Fibroblast of skin of back (primary cell): ENCODE measurements at places on chromosomes 12 and 14.

DNA sequence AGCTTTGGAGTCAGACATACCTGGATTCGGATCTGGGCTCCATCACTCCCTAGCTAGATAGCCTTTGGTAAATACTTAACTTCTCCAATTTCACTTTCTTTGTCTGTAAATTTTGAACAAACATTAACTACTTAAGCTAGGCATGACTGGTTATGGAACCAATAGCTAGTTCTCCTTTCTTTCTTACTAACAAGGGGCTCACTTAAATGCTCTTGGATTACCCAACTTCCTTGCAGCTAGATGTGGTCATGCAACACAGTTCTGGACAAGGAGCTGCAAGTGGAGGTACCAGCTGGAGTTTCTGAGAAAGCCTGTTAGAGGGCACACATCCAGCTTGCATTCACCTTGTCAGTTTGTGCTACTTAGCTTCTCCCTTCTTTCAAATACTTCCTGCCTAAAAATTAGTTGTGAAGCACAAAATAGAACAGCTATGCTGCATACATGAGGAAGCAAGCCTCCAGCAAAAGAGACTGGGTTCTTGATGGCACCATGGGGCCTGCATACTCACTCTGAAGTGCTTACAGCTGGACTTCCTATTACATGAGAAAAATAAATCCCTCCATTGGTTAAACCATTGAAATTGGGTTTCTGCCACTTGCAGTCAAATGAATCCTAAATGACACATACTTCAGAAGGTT is 210.1 kb upstream of the EEA1 start:
- no peak for DNase-seq

- no peak for DNase-seq
Measured at GRCh38 chr14:97028382-97028781, 231.2 kb downstream of the VRK1 start.

GRCh38 chr14:61493239-61493638 is 171.9 kb downstream of the PRKCH start:
- DNase-seq, result peak; percentile 98

- no peak for DNase-seq
Measured at GRCh38 chr12:116677202-116677661, 60.6 kb downstream of the SPRING1 start.

- no peak for DNase-seq
Measured at GRCh38 chr14:105379946-105380345, 18.4 kb upstream of the TEX22 start.

- DNase-seq, result no peak
Measured at GRCh38 chr12:9617124-9617523, 9.4 kb upstream of the KLRB1 start.

DNA sequence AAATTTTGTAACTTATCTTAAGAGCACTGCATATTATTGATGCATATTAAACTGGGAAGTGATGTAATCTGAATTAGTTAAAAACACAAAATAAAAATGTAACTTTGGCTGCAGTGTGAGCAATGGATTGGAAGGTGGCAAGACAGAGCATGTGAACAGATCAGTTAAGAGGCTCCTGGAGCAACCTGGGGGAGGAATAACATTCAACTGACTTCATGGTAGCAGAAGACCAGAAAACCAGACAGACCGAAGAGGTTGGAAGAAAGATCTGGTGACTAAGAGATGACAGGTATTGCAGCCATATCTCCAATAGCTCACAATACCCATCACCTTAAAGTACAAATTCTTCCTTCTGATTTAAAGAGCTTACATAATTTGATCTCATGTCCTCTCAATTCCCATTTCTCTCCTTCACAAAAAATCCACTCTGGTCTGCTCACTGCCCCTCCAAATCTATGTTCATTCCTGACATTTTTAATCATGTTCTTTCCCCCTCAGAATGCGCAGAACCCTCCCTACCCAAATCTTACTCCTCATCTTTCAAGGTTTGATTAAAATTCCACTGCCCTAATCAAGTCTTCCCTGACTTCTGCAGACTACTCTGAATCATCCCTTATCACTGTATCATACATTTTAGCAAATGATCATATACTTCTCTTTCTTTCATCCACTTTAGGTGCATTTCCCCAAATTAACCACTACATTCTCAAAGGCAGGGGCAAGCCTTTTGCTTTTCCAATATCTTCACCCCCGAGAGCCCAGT is 51.5 kb downstream of the DUSP16 start:
- DNase-seq, result no peak

- DNase-seq, result peak; percentile 18
Measured at GRCh38 chr14:75514673-75515628, 7.3 kb upstream of the BATF start.

DNA sequence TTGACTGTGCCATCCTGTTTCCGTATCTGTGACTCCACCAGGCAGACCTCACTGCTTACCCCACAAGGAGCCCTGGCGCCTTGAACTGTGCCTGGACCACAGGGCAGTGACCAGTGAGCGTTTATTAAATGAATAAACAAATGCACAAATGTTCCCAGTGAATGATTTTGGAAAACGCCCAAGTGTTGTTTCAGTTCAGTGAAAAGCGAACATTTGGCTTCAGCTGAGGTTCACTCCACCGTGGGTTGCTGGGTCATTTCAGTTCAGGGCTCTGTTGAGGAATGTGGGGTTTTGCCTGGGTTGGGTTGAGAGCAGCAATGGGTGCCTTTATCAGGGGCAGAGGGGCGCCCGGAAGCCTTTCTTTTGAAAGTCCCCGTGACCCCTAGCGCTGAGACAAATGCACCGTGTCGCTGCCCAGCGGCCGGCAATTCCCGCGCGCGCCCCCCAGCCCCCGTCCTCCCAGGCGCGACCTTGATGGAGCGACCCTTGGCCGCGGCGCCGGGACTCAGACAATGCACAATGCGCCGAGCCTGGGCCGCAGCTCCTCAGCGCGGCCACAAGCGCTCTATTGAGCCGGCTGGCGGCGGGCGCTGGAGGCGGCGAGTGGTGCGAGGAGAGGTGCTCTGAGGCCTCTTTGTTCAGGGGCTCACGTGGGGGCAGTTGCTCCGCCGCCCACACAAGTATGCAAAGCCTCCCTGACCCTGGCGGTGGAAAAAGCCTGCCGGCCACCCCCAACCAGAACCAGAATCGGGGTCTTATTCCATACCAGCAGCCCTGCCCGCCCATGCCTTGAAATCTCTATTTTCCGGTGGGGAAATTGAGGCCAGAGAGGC is 40.5 kb upstream of the CLMN start:
- DNase-seq, result no peak

DNA sequence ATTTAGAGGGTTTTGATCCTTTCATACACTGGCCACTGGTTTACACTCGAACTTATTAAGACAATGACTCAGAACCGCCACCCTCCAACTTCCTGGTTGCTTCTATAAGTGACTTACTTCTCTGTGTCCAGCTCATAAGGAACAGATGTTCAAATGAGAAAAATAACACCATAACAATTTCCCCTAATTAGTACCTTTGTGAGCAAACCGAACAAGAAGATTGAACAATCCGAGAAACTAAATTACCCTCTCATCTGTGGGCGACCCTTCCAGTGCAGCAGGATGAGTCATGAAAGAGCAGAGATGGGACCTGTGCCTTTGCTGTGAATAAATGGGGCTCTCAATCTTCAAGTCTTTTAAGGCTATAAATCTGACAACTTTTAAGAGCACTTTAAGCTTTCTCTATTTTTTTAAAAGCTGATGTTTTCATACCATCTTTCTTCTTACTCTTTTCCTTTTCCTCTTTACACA is 146.8 kb upstream of the RASSF8 start:
- DNase-seq, result peak; percentile 44

- DNase-seq, result no peak
Measured at GRCh38 chr12:114434341-114434740, 28.4 kb upstream of the TBX5 start.

DNA sequence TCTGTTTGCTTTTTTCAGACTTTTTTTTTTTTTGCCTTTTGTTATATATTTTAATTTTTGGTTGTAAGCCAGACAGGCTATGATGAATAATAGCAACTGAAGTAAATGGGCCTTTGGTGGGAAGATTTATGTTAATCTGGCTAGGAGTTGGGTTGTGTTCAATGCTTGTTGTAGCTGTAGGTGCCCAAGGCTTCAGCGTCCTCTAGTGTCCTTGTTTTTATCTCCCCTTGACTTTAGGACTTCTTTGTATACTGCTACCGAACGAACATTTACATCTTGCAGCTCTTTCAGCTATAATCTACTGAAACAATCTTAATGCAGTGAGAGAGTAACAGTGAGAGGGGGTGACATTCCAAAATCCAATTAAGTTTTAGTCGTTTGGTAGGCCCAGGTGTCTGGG is 848.4 kb upstream of the FBXO33 start:
- no peak for DNase-seq

- peak; percentile 12 for DNase-seq
Measured at GRCh38 chr14:32047791-32048190, 29.3 kb upstream of the ARHGAP5 start.

DNA sequence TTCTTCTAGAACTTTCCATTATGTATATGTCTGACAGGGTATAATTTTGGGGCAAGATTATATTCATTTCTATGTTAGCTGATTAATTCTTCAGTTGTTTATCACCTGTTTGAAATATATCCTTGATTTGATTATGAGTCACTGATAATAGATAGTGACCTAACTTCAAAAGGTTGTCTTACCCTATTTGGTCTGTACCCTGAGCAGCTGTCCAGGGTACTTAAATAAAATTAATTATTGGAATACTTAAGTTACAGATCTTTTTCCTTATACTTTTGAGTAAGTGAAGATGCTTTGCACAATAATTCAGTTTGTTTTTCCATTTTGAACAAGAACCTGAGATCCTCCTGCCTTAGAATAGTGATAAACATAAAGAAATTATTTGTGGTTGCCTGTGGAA is 13.2 kb upstream of the NPAS3 start:
- DNase-seq, result no peak
